ENCODE measurements at places on chromosomes 2 and 18.

GRCh38 chr2:201942531-201942930 lies 91.1 kb upstream of the FZD7 start:
- no peak for DNase-seq

DNA sequence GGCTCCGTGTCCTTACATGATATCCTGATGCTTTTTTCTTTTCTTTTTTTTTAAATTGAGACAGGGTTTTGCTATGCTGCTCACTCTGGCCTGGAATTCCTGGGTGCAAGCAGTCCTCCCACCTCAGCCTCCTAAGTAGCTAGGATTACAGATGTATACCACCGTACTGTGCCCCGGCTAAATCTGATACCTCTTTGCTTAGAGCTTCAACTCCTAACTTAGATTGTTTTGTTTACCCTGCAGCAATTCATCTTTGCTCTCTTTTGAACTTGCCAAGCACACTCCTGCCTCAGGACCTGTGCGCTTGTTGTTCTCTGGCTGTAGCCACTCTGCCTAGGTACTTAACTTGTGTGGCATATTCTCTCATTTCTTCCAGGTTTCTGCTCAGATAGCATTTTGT lies 24.5 kb downstream of the RAB10 start:
- DNase-seq = no peak

DNA sequence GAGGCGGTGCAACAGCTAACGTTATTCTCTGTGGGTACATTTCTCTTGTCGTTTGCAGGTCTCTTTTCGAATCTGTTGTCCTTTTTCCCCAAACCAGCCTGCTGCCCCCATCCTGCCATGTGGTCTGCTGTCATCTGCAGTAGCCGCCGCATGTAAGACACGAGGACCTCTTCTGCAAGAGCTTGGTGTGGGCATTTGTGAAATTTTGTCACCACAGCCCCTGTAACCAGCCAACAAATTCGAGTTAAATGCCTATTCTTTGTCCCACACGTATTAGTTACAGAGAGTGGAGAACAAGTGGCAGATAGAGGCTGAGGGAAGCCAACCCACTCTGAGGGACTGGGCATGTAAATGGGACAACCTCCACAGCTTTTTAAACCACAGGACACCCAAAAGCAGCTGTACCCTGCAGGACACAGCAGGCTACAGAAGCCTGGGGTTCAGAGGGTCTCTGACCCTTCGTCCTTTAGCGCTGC lies 35.0 kb downstream of the ITGA6 start:
- no peak for DNase-seq

DNA sequence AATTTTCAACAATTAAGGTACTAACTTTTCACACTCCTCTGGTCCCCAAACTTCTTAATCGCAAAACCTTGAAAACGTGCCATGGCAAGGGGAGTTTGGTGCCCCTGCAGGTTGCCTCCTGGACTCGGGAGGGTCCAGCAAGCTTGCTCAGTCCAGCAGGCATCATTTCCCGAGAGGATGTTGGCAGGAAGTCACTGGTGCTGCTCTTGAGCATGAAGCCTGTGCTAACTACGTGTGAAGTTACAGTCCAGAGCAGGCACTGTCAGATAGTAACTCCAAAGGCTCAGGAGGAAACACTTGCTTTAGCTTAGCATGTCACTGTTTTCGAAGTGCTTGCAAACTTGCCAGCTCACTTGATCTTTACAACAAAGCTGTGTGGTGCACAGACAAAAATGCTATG lies 215.4 kb downstream of the MYCN start:
- DNase-seq = no peak

DNA sequence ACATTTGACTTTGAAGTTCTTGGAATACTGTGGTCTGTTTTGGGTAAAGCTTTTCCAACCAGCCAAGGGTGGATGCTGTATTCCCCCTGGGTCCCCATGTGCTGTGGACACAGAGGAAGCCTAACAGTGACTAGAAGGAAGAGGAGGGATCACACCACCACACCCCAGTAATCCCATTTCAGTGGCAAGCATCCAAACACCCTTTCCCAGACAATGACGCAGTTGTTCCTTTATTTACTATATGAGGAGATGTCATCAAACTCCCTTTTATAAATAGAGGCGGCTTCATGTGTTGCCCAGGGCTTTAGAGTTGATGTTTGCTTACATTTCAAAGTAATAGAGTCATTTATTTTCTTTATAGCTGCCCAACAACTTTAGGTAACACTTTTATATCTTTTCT lies 959.4 kb upstream of the GYPC start:
- DNase-seq = no peak

DNA sequence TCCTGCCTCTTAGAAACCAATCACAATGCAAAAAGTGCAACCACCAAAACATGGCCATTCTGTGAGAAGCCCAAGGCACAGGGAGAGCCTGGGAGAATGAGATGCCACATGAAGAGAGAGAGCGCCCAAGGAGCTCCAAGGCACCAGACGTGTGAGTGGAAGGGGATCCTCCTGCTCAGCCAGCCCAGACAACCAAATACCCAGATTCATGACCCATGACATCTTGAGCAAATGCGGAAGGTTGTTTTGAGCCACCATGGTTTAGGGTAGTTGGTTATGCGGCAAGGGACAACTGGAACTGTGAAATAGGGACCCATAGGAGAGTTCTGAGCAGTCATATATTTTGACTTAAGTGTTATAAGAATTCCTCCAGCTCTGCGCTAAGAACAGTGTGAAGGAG lies 7.0 kb downstream of the AFF3 start:
- no peak for DNase-seq

- no peak for DNase-seq
Measured at GRCh38 chr2:36779462-36779861, 83.0 kb downstream of the VIT start.

DNA sequence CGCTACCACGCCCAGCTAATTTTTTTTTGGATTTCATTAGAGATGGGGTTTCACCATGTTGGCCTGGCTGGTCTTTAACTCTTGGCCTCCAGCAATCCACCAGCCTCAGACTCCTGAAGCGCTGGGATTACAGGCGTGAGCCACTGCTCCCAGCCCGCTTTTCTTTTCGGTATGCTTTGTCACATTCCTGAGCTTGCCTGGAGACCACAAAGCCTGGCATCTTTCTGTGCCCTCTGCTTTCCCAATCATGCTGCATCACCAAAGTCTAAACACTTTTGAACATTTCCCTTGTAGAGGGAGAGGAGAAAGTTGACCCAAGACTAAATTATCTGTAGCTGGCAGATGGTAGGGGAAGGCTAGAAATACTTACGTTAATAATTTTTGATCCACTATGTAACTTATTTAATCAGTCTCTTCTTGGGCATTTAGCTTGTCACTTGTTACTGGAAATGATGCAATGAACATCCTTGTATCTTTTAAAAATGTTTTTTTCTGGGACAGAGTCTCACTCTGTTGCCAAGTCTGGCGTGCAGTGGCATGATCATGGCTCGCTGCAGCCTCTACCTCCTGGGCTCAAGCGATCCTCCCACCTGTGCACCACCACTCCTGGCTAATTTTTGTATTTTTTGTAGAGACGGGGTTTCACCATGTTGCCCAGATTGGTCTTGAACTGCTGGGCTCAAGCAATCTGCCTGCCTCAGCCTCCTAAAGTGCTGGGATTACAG lies 2.7 kb upstream of the NPC1 start:
- DNase-seq = no peak

DNA sequence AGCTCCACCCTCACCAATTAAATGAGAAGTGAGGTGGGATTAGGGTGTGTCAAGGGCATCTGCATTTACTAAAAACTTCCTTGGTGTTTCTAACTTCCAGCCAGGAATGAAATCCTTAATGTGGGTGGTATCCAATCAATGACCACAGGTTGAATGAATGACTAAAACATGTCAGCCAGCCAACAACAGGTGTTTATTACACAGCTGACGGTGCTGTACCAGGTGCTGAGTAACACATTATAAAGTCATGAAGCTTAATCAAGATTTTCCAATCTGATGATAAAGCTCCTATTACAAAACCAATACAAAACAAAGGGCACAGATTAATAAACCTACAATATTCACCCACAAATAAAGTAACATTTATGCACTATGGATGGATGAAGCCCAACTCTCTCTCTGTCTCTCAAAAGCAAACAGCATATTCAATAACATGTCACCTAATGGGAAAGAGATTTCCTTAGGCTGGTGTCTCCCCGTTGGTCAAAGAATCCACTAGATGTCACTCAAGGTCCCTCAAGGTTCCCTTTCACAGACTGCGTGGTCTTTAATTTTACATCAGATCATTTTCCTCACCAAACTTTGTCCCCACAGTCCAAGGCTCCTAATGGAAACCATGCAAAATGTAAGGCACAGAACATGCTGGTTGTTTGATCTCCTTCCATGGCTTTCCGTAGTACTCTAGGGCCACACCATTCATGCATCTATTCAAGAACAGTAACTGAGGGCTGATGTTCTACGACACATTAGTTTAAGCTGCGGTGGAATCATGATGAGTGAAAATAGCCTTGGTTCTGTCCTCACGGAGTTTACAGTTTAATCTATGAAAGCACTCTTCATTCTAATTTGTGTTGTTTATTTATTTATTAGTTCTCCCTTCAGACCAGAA lies 6.4 kb upstream of the PTPN4 start:
- no peak for DNase-seq

- DNase-seq = no peak
Measured at GRCh38 chr2:174492963-174493431, 6.2 kb upstream of the GPR155 start.

GRCh38 chr2:139160836-139161235 lies 380.6 kb upstream of the NXPH2 start:
- no peak for DNase-seq

DNA sequence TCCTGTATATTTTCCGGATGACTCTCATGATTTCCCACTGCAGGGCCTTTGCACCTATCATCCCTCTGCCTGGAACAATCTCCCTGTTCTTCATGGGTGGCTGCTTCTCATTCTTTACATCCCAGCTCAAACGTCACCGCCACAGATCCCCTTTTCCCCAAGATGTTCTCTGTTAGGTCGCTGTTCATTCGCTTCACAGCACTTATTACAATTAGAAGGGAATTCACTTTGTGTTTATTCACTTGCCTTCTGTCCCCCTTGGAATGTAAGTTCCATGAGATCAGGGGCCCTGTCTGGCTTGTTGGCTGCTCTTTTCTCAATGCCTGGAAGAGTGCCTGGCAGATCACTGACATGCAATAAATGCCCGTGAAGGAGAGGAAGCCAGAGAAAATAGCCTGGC lies 106.7 kb downstream of the FOXI3 start:
- DNase-seq = no peak

DNA sequence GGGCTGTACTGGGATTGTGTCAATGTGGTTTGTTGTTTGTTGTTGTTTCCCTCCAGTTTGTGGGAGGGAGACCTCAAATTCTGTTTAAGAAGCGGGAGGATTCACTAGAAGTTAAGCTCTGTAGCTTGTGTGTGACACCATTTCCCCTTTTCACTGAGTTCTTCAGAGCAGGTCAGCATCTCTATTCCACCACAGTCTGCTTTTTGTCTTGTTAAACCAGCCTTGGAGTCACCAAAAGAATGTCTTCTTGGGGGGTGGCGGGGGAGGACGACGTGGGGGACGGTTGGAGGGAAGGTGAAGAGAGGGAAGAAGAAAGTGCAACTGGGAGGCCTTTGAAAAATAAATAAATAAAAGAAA lies 2.3 kb upstream of the BCL11A start:
- no peak for DNase-seq

GRCh38 chr2:140994856-140995255 lies 1136.0 kb downstream of the LRP1B start:
- no peak for DNase-seq

DNA sequence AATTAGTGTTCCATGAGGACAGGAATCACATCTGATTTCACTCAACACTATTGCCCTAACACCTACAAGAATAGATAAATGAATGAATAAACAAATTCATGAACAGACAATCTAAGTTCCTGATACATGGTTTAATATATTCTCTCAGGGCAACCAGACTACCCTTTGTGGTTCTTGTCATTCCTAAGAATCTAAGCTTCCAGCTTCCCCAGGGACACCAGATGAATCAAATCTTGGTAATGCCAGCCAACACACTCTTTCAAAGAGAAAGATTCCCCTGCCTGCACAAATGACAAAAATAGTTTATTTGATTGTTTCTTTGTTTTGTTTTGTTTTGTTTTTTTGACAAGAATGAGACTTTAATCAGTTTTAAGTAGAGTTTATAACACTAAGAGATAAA lies 237.5 kb upstream of the CHAC2 start:
- DNase-seq = no peak

DNA sequence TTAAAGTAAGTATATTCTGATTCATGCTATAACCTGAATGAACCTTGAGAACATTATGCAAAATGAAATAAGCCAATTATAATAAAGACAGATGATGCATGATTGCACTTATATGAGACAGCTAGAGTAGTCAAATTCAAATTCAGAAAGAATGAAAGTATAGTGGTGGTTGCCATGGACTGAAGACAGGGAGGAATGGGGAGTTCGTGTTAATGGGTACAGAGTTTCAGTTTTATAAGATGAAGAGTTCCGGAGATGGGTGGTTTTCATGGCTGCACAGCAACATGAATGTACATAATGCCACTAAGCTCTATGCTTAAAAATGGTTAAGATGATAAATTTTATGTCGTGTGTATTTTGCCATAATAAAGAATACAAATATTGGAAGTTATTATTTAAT lies 751.2 kb downstream of the TSN start:
- no peak for DNase-seq

- no peak for DNase-seq
Measured at GRCh38 chr18:26526128-26526965, 22.0 kb downstream of the KCTD1 start.

DNA sequence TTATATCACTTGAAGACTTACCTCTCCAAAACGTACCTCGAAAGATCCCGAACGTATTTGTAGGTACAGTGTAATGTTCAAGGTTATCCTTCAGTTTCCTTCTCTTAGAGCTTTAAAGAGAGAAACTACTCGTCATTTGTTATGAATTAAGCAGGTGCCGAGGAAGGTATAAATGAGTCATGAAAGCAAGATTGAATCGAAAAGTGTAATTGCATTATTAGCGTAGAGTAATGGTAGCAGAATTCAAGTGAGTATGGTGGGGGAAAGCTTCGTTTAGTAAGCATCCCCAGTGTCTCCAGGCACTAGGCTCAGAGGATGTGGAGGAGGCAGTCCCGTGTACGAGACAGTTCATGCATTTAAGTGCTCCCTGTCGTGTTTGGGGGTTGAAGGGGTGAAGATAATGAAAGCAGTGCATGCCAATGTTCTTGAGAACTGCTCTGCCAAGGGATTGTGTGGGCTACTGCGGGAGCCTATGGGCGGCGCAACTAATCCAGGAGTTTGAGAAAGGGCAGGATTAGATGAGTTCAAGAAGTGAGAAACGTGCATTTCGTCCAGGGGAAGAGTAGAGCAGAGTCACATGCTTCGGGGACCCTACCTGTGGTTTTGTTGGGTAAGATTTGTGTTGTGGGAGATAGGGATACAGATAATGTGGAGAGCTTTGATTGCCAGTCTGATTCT lies 858 bp downstream of the POLR1B start:
- no peak for DNase-seq

DNA sequence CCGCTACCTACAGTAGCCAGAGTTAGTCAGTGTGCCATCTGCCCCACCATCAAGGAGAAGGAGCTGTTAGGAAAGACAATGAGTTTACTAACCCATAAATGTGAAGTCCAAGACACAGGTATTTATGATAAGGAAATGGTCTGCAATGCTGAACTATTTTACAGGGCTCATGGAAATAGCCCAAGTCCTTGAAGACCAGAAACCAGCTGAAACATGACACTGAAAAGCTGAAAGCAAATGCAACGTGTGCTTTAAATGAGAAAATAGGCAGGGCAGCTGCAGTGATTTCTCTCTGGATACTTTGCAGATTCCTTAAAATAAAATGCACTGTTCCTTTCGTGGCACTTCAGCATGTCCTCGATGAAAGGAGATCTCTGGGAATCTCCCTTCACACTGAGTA lies 256.4 kb upstream of the TCF4 start:
- DNase-seq = no peak

GRCh38 chr2:169983506-169983905 lies 156.3 kb downstream of the UBR3 start:
- peak; percentile 54 for DNase-seq
